NCI-H1436 treated with DMSO at 0.1 percent for 48 hours (cell line): ENCODE measurements at places on chromosomes 7 and 10.
A peak's percentile ranks its signal among the peaks of the same experiment; 100 is the strongest.

- DNase-seq, result no peak
Observed at GRCh38 chr7:116433246-116433645, 66.3 kb upstream of the CAV2 start.

DNA sequence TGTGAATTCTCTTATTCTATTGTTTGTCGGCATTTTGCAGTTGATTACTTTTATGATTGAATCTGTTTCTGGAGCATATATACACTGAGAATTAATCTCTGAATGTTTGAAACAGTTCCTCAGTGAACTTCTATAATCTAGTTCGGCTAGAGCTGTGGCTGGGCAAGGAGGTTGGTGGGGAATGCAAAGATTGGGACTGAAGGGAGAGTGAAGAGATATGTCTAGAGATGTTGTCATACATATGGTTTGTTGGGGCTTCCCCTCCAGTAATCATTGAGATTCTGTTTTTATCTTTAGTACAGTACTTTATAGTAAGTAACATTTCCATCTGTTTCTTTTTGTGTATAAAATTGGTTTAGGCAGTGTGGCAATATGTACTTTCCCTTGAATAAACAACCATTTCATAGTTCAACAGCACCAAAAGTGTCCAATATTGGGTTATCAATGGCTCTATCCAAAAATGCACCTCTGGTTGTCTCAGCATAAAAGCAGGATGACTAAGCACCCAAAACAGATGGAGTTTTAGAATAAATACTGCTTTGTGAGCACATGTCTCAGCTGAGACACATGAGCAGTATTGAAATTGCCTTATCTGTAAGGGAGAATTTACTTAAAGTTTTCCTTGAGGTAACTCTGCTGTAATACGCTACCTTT is 36.7 kb downstream of the WAC start:
- no peak for DNase-seq

DNA sequence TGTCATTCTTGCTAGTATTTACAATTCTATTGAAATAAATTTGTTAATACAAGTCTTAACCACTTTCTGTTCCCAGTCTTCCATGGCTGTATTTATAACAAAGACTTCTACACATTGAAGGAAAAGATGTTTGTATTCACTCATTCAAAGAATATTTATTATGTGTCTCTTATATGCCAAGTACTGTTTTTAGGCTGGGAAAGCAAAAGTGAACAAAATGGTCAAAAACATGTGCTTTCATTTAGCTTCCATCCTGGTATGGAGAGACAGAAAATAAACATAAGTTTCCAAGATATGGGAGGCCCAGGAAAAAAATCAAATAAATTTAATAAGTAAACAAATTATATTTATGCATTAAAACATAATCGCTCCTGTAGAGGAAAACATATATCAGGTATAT is 22.9 kb downstream of the CPED1 start:
- DNase-seq, result no peak

- DNase-seq, result peak; percentile 36
Observed at GRCh38 chr10:125137601-125138438, 22.5 kb downstream of the CTBP2 start.

DNA sequence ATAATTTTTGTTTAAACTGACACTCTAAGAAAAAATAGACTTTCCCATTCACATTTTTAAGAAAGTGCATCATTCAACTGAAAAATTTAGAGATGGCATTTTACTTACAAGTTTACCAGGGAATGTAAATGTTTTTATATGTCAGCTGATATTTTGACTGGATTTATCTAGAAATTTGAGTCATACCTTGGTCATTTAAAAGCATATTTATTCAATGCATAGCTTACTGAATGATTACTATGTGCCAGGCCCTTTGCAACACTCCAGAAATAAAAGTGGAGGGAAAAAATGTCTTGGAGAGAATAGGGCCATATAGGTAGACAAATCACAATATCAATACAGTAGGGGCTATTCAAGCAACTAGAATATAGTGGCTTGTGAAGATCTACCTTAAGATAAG is 98.4 kb upstream of the FAM3C start:
- DNase-seq, result no peak

DNA sequence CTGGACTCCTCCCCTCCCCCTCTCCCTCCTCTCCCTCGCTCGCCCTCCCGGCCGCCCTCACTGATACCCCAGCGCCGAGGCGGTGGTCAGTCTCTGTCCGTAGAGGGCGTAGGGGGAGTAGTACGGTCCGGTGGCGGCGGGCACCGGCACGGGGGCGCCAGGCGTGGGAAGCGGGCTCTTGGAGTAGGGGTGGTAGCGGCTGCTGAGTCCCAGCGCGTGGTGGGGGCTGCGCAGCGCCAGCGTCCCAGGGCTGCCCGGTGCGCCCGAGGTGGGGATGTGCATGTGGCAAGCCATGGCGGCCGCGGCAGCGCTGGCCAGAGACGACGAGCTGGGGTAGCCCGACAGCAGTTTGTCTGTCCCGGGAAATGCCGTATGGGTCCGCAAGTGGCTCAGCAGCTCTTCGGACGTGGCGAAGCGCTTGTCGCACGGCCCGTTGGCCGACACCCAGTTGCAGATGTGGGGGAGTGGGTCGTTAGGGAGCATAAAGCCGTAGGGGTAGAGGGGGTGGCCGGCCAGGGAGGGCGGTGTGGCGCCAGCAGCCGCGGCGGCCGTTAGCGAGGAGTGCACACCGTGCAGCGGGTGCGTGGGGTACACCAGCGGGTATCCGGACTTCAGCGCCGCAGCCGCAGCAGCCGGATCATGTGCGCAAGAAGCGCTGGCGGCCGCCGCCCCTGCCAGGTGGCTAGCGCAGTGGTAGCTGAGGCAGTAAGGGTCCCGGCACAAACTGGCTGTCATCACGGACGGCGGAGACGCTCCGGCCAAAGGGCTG is 2.7 kb downstream of the ZNF503 start:
- no peak for DNase-seq

- peak; percentile 48 for DNase-seq
Observed at GRCh38 chr10:109912335-109913281, 10.7 kb downstream of the XPNPEP1 start.

- no peak for DNase-seq
Observed at GRCh38 chr7:43905209-43905946, 1.0 kb downstream of the URGCP start.

DNA sequence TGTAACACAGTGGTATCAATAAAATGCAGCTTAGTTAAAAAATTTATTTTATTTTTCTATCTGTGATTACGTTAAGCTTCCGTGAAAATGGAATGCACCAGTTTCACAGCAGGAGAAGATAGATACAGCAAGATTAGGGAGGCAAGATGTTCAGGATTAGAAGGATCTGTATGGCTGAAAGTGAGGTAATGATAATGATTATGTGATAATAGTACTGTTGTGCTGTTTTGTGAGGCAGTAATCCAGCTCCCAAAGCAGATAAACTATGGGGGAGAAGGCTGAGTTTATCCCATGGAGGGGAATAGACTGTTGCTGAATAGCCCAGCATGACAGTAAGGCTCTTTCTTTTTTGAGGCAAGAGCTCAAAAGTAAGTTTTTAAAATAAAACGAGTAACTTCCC is 216.1 kb upstream of the PRPS1L1 start:
- DNase-seq, result no peak

GRCh38 chr10:49115015-49115795 is at the start of gene VSTM4:
TSS of gene VSTM4 (minus strand) at chr10:49115522. CDS start at chr10:49115485, 37 bp downstream.
- no peak for DNase-seq

DNA sequence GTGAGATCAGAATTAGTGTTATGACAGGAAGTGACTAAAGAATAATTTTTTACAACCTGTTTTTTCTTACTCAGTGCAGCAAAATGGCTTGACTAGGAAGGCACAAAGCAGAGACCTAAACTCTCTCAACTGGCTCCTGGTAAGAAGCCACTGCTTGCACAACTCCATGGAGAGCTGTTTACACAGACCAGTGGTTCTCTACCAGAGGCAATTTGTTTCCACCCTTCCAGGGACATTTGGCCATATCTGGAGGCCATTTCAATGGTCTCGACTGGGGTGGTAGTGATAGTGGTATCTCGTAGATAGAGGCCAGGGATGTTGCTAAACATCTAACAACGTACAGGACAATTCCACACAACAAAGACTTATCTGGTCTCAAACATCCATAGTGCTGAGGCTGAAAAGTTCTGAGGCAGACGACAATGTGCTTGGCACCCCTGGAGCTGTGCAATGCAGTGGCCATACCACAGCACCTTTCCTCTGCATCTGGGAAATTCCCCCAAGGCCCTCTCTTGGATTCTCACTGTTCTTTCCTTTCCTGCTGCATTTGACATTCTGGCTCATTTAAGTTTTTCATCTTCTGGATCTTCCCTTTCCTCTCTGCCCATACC is 105.4 kb upstream of the LAMB4 start:
- DNase-seq, result no peak

DNA sequence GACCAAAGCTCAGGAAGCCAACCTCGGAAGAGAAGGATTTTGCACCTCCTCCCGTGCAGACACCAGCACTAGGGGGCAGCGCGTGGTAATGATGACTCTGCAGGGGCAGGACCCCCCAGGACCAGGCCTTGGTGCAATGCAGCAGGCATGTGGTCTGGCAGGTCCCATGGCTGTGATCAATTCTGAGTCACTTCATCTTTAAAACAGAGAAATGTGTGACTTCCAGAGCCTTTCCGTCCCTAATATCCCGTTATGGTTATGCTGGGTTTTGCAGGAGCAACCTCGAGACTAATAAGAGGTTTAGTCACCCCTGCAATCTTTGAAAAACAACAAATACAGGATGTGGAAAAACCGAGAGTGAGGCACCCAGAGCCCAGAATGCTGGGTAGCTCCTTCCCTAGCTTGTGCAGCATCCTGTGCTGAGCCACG is 30.2 kb upstream of the GJD4 start:
- no peak for DNase-seq

GRCh38 chr7:54469740-54470139 is 72.4 kb upstream of the VSTM2A start:
- DNase-seq, result no peak

DNA sequence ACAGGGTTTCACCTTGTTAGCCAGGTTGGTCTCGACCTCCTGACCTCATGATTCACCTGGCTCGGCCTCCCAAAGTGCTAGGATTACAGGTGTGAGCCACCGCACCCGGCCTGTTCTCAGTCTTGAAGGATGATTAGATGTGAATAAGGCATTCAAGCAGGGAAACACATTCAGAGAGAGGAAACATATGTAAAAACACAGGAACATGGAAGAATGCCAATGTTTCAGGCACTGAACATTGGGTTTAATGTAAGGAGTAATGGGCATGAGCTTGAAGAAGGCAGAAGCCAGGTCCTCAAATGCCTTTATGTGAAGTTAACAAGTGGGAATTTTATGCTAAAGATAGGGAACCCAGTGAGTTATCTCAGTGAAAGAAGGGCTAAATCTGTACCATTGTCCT is 74.3 kb downstream of the ARL4A start:
- DNase-seq, result no peak
